ENCODE measurements at places on chromosomes 4 and X. TPM values are rescaled to one million over a fixed set of nuclear protein-coding genes. Genes with fewer than 3 reads are reported as not detected.

The PAGE5 gene
- not detected for total RNA-seq

The SSX4 gene
- total RNA-seq: not detected

The NDNF gene
- total RNA-seq: 11.8 TPM

The SLC25A31 gene
- total RNA-seq: not detected

The SASH3 gene
- total RNA-seq: 7.2 TPM

The XAGE2 gene
- total RNA-seq: not detected

The CFAP99 gene
- 1.2 TPM for total RNA-seq

The SPANXB1 gene
- total RNA-seq: not detected

- DNase-seq: no peak
These were observed 16.5 kb downstream of the RXFP1 start for GRCh38 chr4:158538176-158538575.

DNA sequence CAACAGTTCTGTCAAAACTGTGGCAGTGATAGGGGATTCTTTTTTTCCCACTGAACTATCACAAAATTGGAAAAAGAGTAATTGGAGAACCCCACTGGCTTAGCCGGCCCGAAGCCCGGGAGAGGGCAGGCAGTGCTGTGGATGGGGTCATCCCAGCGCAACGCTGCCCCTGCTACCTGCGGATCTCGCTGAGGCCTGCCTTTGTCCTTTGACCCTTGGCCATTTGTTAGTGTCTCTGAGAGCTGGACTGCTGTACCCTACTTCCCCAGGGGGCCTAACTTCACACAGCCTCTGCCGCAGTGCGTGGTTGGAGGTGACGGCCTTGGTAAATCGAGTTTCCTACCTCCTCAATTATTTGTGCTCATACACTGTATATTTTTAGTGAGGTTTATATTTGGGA lies 43.0 kb upstream of the MSANTD1 start:
- DNase-seq: no peak

DNA sequence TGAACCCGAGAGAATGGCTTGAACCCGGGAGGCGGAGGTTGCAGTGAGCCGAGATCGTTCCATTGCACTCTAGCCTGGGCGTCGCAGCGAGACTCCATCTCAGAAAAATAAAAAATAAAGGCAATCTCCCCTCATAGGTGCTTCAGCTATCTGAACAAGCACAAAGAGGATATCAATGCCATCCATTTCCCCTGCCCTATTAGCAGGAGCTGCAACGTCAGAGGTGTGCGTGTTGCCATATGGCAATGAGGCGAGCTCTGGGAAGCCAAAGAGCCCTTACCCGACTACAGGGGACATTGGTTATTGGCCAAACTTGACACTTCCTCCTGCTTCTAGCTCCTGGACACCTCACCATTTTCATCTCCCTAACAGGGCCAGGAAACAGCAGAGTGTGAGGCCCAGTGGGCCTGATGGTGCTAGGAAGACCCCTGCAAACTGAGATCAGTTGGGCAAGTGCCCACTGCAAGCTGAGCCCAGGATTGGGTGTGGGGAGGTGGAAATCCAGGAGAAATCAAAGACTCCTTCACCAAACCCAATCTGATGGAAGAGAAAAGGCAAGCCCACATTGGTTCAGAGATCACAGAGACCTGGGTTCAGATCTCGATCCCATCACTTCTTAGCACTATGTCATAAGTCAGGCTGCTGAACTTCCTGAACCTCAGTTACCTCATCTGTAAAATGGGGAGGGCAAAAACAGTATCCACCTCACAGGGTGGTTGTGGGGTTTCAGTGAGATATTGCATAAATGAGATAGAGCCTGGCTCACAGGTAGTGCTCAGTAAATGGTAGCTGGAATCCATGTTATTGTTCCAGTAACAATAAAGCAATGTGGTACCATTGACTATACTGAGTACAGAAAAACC lies 21.2 kb downstream of the SLC25A5 start:
- no peak for DNase-seq

DNA sequence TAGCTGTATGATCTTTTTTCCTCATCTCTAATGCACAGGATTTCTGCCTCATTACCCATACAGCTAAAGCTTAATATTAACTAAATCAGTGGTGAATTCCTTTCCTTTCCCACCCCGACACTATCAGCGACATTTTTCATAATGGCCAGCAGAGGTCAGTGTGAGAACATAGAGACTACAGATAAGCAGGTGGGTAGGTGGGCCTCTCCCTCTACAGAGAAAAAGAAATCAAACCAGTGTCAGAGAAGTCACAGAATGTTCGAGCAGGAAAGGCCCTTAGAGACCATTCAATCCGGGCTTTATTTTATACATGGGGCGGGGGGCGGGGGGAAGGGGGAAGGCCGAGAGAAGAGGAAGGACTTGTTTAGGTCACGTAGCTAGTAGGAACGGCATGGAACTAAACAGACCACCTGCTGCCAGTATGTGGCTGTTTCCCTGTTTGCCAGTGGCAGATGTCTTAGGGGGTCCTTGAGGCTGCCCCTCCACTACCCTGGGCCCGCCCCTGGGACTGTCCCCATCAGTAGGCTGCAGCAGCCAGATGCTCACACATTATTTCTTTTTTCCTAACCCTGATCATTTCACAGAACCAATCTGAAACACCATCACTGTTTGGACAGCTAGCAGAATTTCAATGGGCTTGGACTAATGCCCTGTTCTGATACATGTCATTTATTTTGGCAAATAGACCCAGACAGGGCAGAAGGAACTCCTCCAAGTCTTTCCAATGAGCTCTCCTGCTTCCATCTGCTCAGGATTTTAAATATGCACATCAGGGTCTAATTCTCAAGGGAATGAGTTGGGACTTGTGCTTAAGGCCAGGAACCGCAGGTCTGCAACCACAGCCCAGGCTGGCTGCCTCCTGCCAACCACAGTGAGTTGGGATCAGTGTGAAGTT lies 133.4 kb downstream of the ATG4A start:
- no peak for DNase-seq

DNA sequence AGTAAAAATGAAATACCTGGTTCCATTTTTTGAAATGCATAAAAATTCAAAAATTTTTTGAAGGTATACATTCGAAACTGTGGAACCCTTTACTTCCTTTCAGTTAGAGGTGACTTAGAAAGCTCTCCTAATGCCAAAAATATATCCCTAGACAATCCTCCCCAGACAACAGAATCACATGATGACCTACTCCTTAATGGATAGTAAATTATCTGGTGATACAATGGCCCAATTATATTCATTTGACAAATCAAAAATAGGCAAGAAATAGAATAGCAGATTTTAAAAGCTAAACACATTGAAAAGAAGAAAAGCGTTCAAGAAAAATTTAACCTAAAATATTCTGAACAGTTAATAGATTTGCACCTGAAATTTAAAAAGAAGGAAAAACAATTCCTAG lies 3.5 kb upstream of the UGT2A2 start:
- no peak for DNase-seq

GRCh38 chrX:110703641-110704040 lies 92.0 kb downstream of the CHRDL1 start:
- peak; percentile 1 for DNase-seq

DNA sequence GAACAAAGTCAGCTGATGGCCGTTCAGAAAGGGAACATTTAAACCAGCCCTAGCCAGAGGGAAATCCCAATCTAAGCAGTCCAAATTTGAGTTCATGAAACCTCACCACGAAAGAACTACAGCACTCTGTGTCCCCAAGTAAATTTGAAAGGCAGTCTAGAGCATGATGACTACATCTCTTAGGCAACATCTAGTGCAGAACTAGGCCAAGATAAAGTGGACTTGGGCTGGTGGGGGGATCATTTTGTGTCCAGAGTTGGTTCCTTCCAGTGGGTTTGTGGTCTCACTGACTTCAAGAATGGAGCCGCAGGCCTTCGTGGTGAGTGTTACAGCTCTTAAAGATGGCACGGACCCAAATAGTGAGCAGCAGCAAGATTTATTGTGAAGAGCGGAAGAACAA lies 64.9 kb downstream of the KLHL4 start:
- DNase-seq: no peak

DNA sequence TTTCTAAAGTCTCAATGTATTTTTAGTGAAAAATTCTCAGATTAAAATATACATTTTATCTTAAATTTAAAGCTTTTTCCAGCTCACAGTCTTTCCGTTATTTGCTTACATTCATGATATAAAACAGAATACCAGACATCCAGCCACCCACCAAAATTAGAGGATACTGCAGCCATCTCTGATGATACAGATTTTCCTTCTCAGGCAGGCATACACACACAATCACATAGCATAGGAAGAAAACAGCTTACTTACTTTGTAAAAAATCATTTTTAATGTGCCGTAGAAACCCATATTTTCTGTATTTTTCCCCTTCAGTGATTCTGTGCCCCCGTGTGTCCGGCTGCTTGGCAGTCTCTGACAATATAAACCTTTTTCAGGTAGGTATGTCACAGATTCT lies 183.7 kb downstream of the FBXW7 start:
- no peak for DNase-seq

DNA sequence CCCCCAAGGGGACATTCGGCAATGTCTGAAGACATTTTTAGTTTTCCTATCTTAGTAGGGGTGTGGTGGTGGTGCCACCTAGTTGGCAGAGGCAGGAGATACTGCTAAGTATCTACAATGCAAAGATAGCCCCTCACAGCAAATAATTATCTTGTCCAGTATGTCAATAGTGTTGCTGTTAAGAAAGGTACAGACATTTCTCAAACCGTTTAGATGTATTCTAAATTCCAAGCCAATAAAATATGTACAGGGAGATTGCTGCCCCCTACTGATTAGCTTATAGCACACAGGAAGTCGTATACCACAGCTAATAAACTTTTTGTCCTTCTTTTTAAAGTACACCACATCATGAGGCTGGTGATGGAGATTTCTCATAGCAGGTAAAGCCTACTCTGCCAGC lies 260.5 kb downstream of the TMA16 start:
- no peak for DNase-seq

DNA sequence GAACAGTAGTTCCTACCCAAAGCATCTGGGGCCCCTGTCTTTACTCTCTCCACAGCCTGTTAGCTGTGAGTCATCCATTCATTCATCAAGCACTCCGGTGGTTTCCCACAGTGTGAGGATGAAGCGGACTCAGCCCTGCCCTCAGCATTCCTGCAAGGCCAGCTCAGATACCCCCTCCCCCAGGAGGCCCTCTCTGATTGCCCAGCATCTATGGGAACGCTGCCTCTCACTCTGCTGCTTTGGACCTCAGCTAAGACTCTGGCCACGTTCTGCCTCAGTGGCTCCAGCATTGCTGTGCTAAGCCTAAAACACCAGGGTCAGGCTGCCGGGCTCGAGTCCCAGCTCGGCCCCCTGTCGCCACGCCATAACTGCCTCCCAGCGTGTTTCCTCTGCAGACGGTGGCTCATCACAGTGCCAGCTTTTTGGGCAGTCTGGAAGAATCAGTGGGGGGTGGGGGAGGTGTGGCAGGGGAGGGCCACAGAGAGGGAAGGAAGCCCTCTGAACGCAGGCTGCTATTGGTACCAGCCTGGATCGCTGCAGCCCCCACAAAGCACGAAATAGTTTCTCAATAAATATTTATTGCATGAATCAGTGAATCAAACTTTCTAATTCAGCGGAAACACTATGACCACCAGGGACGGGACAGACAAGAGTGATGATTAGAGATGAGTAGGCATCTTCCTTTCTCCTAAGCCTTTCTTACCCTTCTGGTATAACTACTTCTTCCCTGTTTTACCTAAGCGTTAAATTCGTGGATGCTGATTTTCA lies 74.4 kb downstream of the SORCS2 start:
- no peak for DNase-seq

GRCh38 chrX:150975655-150976390 lies 7.3 kb upstream of the HMGB3 start:
- no peak for DNase-seq

GRCh38 chrX:106201502-106202178 lies 33.5 kb downstream of the PWWP3B start:
- DNase-seq: no peak

DNA sequence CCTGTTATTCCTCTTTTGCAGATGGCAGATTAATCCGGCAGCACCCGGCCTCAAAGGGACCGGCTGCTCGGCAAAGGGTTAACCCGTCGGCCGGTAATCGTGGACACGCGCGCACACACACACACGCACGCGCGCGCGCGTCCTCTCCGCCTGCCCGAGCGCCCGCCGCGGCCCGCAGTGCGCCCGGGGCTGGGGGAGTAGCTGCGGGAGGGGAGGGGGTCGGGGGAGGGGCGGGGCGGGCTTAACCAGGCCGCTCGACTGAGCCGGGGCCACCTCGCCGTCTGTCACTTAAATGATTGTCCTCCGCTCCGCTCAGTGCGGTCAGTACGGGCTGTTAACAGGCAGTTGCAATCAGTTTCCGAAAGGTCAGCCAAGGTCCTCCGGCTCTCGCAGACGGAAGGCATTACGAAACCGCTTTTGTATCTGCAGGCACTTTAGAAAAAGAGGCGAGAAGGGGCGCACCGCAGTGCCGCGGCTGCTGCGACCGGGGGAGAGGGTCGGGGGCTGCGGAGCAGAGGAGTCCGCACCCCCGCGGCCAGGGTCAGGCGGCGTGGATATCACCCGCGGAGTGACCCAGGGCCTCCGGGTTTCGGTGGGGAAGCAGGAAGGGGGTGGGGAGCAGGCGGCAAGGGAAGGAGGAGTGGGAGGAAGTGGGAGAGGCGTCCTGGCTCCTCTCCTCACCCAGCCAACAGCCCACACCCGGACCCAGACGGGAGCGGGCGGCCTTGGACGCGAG lies 57.3 kb upstream of the BCOR start:
- peak; percentile 58 for DNase-seq

GRCh38 chrX:9867226-9867625 lies 81.0 kb downstream of the SHROOM2 start:
- DNase-seq: no peak

DNA sequence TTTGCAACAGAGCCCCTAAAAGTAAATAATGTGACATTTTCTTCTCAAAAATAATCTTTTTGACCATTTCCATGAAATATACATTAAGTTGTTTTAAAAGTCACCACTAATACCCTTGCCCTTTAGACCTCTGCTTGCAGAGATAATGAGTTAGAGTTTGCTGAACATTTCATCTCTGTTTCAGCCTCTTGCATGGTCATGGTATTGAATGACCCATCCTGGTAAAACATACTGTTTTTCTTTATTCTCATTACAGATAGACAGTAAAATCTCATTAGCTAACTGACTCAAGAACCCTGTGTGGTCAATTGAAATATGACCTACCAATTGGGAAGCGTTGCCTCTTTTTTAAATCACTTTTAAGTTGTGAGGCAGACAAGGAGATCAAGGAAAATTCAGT lies 916.7 kb downstream of the PDHA2 start:
- DNase-seq: no peak

DNA sequence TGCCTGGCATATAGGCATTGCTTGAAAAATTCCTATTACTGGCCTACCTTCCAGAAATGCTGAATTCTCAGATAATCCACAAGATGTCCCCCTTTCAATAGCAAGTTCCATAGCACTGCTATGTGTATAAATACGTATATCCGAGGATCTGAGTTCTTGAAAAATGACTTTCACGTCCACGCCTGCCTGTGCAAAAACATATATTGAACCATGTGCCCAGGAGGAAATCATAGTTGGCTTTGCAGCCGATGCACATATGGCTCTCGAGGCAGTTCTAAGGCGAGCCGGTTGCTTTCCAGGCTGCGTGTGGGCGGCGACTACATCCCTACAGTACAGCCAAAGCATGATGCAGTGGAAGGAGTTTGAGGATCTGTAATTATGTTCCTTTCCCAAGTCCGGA lies 55.4 kb upstream of the ESX1 start:
- DNase-seq: no peak

Measured in mucosa of descending colon (tissue), 3 donors.